ENCODE measurements at places on chromosomes 5 and 9.

- H3K4me3 ChIP-seq, result no peak overlapping the region
- no peaks in the 10 kb centered on the region for H3K27me3 ChIP-seq
- DNase-seq, result peak; percentile 57
- H3K36me3 ChIP-seq, result no peaks in the 10 kb centered on the region
- H3K27ac ChIP-seq, result peak overlapping the region; percentile 34
Measured at GRCh38 chr5:132947671-132948070, 15.8 kb downstream of the AFF4 start.

DNA sequence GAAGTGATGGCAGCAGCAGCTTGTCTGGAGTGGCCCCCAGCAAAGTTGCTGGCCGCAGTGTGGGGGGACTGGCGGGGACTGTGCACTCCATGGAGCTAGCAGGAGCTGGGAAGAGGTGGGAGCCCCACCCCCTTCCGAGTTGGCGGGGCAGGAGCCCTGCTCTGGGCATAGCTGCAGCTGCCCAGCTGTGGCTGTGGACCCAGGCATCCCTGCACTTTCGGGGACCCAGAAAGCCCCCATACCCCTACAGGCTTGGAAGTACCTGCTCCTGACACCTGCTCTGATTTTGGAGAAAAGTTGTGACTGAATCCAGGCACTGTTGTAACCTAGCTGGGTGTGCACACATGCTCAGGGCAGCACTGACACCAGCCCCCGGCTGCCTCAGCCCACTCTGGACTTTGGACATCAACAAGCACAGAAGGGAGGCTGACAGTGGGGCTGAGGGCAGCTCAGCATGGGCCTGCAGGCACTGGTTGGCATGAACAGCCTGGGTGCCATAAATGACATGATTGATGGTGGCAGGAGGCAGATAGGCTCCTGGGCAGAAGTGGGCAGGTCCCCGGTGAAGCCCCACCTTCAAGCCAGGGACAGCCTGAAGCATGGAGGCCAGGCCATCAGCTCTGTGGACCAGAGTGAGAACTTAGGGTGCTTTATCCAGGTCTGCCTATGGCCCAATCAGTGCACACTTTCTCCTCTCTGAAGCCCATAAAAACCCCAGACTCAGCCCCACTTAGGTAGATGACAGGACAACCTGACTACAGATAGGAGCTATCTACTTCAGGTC is 12.6 kb downstream of the LMBRD2 start:
- H3K27me3 ChIP-seq, result no peaks in the 10 kb centered on the region
- H3K4me3 ChIP-seq, result no peak overlapping the region
- DNase-seq, result peak; percentile 68
- no peak overlapping the region for H3K27ac ChIP-seq
- H3K36me3 ChIP-seq, result peaks cover 4% of the 10 kb centered on the region
- no peaks in the 10 kb centered on the region for H3K4me1 ChIP-seq

DNA sequence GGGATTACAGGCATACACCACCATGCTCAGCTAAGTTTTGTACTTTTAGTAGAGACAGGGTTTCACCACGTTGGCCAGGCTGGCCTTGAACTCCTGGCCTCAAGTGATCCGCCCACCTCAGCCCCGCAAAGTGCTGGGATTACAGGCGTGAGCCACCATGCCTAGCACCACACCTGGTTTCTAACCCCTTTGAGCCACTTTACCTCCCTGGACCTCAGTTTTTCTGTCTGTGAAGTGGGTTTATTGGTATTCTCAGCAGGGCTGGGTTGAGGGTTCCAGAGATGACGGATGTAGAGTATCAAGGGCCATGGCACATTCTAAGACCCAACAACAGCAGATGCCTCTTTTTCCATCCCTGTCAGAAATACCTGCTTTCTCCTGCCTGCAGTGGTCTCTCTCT is 38.6 kb downstream of the AMBP start:
- no peaks in the 10 kb centered on the region for H3K4me1 ChIP-seq
- H3K27me3 ChIP-seq, result no peaks in the 10 kb centered on the region
- H3K36me3 ChIP-seq, result no peaks in the 10 kb centered on the region
- H3K27ac ChIP-seq, result no peak overlapping the region

DNA sequence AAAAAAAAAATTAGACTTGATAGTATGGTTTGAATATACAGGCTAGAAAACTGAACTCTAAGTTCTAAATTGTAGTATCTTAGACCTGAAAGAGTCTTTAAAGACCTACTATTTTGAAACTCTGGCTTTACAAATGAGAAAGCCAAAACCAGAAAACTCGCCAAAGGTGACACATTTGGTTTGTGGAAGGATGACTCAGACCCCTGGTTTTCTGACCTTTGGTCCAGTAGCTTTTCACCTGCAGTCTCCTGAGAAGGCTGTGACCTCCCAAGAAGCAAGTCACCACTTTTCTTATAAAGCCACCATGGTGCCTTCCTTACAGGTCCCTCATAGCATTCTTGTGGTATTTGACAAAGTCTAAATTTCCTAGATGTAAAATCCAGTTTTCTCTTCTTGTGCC is 102.1 kb upstream of the CEP78 start:
- no peak overlapping the region for H3K4me3 ChIP-seq
- no peaks in the 10 kb centered on the region for H3K36me3 ChIP-seq
- no peak for DNase-seq
- H3K27me3 ChIP-seq, result no peaks in the 10 kb centered on the region
- H3K4me1 ChIP-seq, result no peaks in the 10 kb centered on the region

- no peaks in the 10 kb centered on the region for H3K4me1 ChIP-seq
- DNase-seq, result no peak
- no peaks in the 10 kb centered on the region for H3K27me3 ChIP-seq
- H3K36me3 ChIP-seq, result no peaks in the 10 kb centered on the region
Measured at GRCh38 chr9:70117835-70118319, 74.2 kb downstream of the MAMDC2 start.

GRCh38 chr9:74577956-74578355 is 80.8 kb downstream of the RORB start:
- no peak overlapping the region for H3K4me3 ChIP-seq
- no peak overlapping the region for H3K27ac ChIP-seq
- no peaks in the 10 kb centered on the region for H3K4me1 ChIP-seq
- no peaks in the 10 kb centered on the region for H3K27me3 ChIP-seq

DNA sequence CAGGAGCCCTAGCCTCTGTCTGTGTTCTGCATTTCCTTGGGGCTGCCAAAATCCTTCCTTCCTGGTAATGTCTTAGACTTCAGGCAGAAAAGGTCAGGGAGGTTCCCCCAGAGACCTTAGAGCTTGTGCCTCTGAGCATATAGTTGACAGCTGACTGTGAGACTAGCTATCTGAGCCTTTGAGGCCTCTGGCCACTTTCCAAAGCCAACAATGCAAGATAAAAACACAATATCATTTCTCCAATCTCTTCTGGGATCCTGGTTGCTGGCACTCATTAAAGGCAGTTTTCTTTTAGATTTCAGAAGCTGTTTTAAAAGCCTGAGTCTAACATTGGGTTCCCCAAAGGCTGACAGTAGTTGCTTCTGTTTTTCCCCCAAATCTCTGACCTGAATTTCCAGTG is 13.2 kb upstream of the GLRA1 start:
- no peaks in the 10 kb centered on the region for H3K4me1 ChIP-seq
- no peaks in the 10 kb centered on the region for H3K36me3 ChIP-seq
- no peaks in the 10 kb centered on the region for H3K27me3 ChIP-seq
- no peak for DNase-seq

- no peak for DNase-seq
- H3K27me3 ChIP-seq, result no peaks in the 10 kb centered on the region
- H3K27ac ChIP-seq, result no peak overlapping the region
- H3K4me1 ChIP-seq, result peaks cover 16% of the 10 kb centered on the region
- no peaks in the 10 kb centered on the region for H3K36me3 ChIP-seq
Measured at GRCh38 chr5:16886366-16886736, 49.7 kb downstream of the MYO10 start.

DNA sequence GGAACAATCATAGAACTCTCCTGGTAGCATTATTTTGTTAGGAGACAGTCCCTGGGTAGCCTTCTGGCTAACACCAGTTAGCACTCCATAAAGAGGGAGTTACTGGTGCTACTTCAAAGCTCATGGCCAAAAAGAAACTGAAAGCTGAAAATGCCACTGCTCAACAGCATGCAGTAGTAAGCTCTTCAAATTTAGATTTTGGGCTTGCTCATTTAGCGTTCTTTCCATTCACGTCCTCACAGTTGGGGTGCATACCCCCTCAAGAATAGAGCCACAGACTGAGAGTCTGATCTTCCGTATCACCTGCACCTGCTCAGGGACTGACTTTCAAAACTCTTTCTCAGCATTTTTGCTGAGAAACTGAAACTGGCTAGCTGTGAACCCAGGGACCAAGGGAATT is 24.7 kb downstream of the NTRK2 start:
- no peaks in the 10 kb centered on the region for H3K36me3 ChIP-seq
- H3K4me1 ChIP-seq, result no peaks in the 10 kb centered on the region
- H3K4me3 ChIP-seq, result no peak overlapping the region
